ENCODE measurements at places on chromosomes 1 and 21.
A peak's percentile ranks its signal among the peaks of the same experiment; 100 is the strongest.

DNA sequence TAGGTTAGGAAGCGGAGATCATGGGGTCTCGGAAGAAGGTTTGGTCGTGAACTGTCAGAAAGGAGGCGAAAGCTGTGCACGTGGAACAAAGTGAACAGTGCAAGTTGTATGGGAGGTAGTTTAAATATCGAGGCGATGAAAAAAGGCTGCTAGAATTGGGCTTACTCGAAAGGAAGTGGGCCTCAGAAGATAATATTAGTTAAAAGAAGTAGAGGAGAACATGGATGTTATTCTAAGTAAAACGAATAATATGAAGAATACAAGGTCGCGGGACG is 571 bp downstream of the WDR3 start:
- DNase-seq = no peak

GRCh38 chr1:96509951-96510350 is 211.6 kb upstream of the PTBP2 start:
- DNase-seq = no peak

DNA sequence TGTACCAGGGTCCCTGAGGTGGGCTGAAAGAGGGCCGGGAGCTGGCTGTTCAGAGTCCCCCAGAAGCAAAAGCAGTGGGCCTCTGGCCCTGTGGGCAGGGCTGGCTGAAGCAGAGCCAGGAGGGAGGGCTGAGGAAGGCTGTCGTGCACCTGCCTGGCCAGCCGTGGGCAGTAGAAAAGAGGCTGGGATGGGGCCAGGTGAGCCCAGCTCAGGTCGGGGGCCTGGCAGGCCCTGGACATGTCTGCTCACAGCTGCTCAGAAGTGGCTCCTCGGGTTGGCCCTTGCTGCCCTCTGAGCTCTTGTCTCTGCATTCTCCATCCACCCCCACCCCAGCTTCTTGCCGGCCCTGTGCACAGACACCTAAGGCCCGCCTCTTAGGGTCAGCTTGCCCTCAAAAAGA is 60.0 kb downstream of the TCP10L start:
- no peak for DNase-seq

GRCh38 chr1:44030605-44031251 is 534 bp downstream of the SLC6A9 start:
- DNase-seq = peak; percentile 57

- DNase-seq = no peak
Observed at GRCh38 chr1:179958359-179958758, 3.7 kb downstream of the CEP350 start.

- DNase-seq = no peak
Observed at GRCh38 chr1:100718581-100718980, 961 bp upstream of the VCAM1 start.

DNA sequence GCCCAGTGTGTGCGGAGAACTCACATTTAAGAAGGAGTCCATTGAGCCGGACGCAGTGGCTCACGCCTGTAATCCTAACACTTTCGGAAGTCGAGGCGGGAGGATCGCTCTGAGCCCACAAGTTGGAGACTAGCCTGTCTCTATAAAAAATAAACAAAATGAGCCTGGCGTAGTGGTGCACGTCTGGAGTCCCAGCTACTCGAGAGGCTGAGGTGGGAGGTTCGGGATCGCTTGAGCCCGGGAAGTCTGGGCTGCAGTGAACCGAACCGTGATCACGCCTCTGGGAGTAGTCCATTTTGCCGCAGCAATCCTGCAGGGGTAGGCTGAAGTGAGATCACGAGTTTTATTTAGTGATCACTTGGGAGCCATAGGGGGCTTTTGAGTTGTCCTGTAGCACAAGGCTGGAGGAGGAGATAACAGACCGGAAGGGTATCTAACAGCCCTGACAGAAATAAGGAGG is 497 bp upstream of the FUCA1 start:
- DNase-seq = no peak

GRCh38 chr1:230022666-230023380 is 44.2 kb upstream of the GALNT2 start:
- no peak for DNase-seq

- DNase-seq = no peak
Observed at GRCh38 chr1:15271196-15271595, 24.2 kb downstream of the FHAD1 start.
